Activated naive CD4-positive, alpha-beta T cell (primary cell): ENCODE measurements at places on chromosomes 5 and 9.

DNA sequence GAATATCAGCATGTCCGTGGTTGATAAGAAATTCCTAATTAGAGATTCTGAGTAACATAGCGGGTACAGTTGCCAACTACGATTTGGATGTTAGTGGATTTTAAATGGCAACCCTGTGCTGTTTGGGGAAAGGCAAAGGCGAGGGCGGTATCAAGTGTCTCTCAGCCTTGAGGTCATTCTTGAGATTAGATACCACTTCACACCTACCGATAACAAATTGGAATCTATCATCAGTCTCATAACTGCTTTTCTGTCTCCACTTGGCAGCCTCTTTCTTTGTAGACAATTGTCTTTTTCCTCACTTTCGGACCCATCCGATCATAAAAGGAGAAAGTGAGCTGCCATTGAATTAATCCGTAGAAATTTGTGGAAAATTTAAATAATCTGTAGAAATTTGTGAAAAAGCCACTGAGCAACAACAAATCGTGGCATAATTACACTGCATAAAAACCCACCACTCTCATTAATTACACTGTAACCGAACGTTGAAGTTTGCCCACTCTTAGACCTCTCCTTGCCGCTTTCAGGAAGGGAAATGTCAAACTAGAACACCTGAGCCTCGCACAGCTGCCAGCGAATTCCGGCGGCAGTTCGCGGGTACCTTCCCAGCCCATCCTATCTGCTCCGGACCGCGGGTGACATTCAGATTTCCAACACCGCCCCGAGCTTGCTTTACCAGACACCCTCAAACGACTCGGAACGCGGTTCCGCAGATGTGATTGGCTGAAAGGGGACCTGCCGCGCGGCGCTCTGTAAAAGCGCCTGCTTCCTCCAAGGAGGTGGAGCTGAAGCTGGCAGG, 849 bp upstream of the RGMB start:
- peak; percentile 45 for DNase-seq

DNA sequence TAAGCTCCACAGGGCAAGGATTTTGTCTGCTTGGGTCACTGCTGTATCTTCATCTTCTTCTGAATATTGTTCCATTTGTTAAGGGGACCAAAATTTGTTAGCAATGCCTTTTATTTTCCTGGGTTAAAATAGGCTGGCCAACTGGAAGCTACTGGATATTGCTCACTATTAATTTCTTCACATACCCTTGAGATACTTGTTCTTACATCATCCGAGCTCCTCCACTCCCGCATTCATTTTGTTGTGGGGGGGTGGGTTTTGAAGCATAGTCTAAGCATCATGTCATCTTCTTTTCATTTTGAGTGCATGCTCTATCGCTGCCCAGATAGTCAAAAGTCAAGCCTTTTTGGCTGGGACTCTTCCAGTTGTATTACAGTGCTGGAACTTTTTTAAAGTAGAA, 42.5 kb upstream of the PIK3R1 start:
- no peak for DNase-seq

DNA sequence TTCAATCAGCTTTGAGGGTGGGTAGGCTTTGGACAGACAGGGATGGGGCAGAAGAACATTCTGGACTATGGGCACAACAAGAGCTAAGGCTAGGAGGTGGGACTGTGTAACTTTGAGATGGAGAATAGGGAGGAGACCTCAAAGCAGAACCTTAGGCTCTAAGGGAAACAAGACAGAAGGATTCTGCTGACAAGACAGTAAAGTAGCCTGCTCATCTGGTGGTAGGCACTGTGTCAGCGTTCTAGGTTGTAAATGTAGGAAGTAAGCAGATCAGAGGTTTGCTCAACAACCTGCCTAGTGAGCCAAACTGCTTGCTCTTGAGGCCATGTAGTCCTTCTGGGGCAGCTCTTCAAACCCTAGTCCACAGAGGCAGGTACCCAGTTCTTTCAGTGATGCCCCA, 15.0 kb upstream of the IL12B start:
- DNase-seq = no peak

DNA sequence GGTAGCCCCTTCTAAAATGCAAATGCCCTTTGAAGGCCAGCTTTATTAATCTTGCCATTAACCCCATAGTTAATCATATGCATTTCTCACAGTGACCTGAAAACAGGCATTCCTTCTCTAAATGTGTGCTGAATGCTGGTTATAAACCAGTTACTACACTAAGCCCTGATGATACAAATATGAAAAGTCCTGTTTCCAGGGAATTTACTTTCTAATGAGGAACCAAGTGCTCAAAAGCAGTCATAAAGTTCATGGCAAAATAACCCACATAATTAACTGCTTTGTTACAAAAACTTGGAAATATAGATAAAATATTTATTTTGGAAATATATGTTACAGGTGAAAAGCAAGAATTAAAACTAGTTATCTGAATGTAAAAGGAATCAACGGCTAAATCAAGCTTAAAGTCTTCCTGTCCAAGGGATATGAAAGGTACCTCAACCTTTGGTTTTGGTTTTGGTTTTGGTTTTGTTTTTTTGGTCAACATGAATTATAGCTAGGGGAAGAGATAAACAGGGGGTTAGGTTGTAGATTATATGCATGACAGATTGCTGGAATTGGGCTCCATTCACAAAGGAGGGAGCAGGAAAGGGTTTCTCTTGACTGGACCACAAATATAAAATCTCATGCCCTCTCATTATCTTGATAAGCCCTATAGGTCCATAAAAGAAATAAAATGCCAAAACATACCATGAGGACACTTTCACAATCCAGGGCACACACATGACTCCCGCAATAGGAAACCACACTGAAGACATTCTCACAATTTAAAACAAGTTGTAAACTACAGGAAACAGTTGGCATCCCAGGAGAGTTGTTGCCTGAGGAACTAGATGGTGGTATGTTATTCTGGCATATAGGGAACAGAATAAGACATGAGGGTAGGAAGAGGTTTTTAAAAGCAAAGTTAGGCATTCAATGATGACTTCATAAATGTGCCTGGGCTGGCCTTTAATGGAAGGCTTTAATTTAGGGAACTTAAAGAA, 46.7 kb upstream of the MACIR start:
- DNase-seq = no peak

DNA sequence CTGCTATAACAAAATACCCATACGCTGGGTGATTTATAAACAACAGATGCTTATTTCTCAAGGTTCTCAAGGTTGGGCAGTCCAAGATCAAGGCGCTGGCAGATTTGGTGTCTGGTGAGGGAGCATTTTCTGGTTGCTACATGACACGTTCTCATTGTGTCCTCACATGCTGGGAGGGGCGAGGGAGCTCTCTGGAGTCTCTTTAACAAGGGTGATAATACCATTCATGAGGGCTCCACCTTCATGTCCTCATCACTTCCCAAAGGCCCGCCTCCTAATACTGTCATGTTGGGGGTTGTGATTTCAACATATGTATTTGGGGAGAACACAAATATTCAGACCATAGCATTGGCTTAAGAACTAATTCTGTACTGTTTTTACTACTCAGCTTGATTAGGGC, 4.6 kb downstream of the CFAP90 start:
- no peak for DNase-seq
